ENCODE measurements at places on chromosomes 2 and 18.

DNA sequence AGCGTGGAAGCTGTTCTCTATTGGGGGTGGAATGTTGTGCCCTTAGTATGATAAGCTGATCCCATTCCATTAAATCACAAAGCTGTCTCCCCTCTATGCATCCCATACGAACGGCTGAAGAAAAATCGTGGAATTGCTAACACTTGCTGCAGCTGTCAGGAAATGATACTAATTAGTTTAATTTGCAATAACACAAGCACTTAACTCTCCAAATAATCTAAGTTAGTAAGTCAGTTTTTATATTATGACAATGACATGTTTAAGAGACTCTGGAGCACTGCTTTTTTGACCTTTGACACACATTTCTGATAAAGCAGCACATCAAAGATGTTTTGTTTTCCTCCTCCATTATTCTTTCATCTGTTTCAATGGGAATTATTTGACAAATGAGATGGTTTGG lies 123.7 kb upstream of the SATB2 start:
- no peak for DNase-seq

DNA sequence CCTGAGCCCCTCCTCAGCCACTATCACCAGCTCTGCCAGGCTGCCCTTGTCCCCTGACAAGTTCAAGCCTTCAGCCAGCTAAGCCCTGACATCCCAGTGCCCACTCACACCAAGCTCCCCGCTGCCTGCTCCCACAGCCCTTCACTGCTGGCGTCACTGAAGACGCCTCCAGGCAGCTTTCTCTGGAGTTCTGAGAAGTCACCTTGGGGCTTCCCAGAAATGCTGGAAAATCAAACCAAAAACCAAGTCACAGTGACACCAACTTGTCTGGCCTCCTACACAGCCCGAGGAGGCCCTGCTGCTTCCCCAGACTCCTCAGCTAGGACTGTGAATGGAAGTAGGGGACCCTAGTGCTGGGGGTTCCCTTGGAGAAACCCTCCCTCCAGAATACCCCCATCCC lies 2.2 kb upstream of the TNS1 start:
- peak; percentile 65 for DNase-seq

- DNase-seq, result no peak
Observed at GRCh38 chr2:85189606-85190270, 56.5 kb downstream of the TCF7L1 start.

DNA sequence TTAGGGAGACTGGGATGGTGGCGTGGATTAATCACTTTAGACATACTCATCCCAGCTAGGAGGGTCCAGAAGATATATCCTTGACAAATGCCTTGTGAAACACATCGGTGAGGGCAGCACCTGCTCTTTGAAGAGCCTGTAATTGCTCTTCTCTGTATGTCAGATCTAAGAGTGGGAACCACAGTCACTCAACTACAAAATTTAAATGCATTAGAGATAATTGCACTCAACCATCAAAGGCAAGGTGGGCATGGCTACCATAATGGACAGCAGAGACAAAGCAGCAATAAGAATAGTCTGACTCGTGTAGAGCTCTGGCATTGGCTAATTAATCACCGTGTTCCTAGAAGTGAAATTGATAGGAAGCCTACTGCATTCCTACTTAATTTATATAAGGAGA lies 96.8 kb downstream of the ERBB4 start:
- DNase-seq, result no peak

- peak; percentile 93 for DNase-seq
Observed at GRCh38 chr2:196601430-196602306, 37.8 kb upstream of the CCDC150 start.

- no peak for DNase-seq
Observed at GRCh38 chr2:84878896-84879583, 1.8 kb downstream of the TRABD2A start.

DNA sequence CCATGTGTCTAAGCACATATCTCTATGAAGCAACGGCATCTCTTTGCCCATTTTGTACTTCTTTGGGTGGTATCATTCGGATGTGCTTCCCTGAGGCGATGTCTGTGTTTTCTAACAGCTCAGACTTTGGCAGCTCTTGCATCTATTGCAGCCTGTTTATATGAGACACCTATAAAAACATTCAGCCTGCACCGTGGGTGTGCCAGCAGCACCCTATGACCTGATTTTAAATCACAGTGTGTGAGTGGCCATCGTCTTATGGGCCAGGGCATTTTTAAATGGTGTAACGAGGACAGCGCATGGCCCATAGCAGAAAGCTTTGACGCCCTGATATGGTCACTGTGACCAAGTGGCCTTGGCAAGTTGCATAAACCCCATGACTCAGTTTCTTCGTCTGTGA lies 12.9 kb downstream of the NPAS2 start:
- DNase-seq, result peak; percentile 79

- DNase-seq, result peak; percentile 92
Observed at GRCh38 chr18:3015204-3015592, 2.3 kb upstream of the LPIN2 start.

DNA sequence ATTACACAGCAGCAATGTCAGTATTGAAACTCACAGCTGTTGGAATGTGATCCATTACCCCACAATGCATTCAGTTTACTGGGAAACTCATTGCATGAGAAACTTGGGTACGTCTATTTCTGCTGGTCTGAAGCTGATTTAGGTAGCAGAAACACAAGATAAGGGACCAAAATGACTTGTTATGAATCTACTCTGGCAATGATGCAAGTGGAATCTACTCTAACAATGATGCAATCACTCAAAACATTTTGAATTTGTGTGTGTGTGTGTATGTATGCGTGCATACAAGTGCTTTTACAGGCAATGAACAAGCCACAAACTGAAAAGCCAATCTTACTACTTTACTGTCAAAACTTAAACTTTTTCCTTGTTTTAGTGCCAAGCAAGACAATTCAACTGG lies 406.7 kb downstream of the ADCYAP1 start:
- DNase-seq, result no peak

Measured in osteoblast (primary cell).